Effector CD4-positive, alpha-beta T cell (primary cell): ENCODE measurements at places on chromosomes 12 and 14.

DNA sequence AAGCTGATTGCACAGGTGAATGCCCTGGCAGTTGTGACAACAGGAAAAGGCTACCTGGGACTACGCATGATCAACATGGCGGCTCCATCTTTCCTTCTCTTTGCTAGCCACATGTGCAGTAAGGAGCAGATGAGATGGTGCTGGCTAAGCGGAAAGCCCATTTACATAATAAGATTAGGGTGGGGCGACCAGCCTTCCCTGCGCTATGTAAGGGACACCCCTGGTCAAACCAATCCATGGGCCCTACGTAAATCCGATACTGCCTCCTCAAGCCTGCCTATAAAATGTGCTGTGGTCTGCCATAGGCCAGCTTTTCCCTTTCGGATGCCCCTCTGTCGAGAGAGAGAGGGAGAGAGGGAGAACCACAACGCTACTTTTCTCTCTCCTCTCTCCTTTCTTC, 31.0 kb upstream of the BTG1 start:
- DNase-seq, result no peak

- DNase-seq, result no peak
Measured at GRCh38 chr12:2641761-2642160, 153.0 kb upstream of the FKBP4 start.

DNA sequence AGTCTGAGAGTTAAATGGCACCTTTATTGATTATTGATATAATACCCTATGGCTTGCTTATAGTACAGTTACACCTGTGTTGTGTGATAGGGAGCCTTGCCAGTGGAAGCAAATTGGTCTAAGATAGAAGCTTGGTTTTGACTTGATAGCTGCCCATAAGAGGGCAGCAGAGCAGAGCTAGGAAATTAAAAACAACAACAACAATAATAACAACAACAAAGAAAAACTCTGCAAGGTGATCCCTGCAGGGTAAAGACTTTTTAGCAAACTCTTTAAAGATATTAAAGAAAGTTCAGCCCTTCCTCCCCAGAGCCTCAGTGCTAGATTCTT, 18.0 kb upstream of the RNASE10 start:
- no peak for DNase-seq

GRCh38 chr14:37143475-37143874, 28.9 kb downstream of the SLC25A21 start:
- DNase-seq, result no peak

DNA sequence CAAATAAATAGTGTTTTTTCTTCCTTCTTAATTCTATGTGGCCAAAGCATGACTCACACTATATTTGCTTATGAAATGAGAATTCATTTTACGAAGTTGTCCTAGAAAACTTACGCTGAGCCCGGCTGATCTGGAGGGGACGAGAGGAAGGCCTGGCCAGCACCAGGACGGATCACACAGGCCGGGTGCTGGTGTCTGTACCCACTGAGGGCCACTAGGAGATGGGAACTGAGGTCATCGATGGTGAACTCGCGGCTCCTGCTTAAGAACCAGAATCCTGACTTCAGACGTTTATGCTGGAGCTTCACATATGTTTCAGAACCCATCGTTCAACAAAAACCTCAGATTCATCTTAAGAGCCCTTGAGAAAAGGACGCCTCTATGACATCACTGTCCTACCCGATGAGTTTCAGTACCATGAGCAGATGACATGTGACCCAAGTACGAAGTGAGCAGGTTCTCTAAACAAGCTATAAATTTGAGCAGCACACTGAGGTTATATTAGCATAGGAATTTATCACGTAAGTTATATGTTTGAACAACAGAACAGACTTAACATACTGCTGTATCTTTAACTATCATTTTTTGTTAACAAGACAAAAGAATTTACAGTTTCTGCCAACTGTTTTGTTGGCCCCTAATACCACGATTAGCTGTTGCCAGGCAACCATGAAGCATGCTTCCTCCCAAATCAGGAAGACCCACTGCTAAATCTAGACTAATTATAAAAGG, 111.9 kb downstream of the FOXN3 start:
- no peak for DNase-seq

DNA sequence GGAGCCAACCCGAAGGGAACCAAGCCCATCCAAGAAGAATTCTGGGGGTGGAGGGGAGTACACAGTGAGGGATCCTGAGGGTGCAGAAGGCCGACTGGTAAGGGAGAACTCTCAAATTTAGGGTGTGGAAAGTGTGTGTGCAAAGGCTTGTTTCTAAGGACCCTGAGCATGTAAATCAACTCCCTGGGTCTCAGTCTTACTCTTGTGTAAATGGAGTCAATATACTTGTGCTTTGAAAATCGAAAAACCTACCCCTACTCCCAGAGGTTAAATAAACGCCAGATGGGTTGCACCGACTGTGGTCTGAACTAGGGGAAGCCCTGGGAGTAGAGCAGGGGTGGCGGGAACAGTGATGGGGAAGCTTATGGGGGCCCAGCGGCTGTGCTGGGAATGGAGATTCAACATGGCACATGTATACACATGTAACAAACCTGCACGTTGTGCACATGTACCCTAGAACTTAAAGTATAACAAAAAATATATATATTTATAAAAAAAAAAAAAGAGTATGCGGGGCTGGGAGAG, 6.0 kb downstream of the B4GALNT1 start:
- no peak for DNase-seq

DNA sequence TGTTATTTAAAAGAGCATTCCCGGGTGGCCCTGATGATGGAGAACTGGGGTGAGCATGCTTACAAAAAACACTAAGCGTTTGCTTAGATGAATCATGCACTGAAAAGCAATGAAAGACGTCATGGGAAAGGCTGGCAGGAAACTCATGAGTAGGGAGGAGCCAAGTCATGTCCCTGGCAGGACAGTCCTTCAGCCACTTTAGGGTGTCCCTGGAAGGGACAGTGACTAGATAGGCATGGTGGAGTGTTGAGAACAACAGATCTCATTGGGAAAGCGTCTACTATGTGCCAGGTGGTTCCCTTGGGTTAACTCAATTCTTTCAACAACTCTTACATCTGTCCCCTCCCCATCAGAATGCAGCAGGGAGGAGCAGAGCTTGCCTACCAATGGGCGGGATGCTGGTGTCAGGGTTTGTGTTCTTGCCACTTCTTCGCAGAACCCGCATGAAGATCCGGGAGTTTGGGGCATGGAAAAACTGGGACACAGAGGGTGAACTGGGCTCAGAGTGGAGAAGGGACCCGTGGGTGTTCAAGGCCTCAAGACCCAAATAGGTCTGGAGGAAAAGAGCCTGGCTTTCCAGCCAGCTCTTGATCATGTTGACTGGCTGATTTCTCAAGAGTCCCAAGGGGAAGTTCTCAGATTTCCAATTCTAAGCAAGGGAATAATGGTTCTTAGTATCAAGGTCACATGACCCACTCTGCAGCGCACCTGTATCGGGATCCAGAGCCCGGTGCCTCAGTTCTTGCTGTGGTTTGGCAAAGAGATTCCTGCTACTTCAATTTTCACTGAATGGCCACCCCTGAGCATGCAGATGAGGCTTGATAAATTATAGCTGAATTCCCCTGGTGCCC, 653.9 kb upstream of the TBX3 start:
- no peak for DNase-seq

GRCh38 chr14:43165651-43166050, 1341.4 kb downstream of the FSCB start:
- no peak for DNase-seq

DNA sequence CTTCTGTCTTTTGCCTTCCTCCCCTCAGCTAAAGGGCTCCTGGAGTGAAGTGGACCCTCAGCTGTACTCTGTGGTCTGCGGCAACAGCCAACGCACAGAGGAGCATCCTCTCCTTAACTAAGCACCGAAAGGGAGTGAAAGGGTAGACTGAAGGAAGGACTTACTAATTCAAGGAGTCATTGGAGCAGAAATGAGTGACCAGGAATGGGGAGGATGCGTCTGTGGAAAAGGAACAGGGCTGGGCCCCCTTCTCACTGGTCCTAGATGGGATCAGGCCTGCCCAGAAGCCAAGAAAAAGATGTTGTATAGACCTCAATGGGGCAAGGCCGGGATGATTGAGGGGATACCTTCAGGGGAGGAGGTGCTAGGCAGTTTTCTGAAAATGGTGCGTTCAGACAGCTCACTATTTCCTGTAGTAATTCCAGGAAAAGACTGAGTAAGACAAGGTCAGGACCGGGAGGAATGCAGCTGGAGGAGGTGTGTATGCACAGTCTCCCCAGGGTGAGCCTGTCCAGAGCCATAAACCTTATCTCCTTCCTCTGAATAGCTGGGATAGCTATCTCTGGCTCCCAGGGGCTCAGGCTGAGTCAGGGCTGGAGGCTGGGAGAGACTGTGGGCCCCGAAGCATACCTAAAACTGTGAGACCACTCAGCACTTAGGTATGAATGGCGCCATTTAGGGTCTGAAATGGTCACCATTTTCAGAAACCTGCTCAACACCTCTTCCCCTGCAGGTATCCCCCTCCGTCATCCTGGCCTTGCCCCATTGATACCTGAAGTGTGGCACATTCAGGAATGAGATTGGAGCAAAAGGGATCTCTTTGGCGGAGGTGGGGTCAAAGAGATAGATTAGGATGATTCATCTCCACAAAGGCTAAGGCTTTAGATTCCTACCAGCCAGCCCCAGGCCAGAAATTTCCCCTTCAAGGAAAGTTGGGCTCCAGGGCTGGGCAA, 20.2 kb upstream of the KRT8 start:
- no peak for DNase-seq

DNA sequence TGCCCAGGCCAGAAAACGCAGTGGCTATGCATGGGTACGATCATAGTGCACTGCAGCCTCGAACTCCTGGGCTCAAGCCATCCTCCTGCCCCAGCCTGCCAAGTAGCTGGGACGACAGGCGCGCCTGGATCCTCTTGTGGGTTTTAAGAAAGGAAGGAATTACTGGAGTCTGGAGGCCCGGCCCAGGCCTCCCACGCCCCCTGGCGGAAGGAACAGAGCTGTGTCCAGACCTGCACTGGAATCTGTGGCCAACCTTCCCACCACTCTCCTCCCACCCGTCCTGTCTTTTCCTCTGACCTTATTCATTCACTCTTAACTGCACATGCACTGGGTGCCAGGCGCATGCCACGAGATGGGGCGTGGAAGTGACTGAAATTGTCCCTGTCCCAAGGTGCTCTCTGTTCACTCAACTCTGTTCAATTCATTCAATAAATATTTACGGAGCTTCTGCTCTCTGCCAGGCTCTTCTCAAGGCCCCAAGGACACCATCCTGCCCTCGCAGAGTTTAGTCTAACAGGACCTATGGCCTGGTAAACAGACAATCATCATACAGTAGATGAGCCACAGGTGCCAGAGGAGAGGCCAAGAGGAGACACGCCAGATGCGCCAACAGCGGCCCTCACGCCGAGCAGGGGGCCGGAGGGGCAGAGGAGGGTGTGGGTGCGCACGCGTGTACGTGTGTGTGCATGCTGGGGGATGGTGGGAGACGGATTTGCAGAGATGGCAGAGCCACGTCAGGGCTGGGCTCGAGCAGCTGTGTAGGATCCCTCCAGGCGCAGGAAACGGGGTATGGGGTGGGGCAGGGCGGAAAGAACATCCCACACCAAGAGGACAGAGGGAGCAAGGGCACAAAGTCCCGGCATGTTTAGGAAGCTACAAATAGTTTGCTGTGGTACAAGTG, 13.7 kb upstream of the TMEM106C start:
- peak; percentile 38 for DNase-seq

DNA sequence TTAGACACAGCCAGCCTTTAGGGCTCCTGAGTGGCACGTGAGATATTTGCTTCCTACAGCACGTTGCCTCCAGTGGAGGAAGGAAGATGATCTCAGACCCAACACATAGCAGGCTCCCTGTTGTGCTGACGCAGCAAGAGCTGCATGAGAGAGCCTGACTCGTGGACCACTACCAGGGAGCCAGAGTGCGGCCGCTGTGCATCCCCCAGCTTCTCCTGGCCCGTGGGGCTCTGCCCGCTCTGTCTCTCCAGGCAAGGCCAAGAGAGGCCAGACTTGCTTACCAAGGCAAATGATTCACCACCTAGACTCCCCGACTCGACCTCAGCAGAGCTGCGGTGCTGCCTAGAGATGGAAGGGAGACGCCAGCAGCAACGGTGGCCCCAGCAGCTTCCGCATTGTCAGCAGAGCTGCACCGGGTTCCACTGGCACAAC, 37.5 kb downstream of the MAP3K9 start:
- no peak for DNase-seq

DNA sequence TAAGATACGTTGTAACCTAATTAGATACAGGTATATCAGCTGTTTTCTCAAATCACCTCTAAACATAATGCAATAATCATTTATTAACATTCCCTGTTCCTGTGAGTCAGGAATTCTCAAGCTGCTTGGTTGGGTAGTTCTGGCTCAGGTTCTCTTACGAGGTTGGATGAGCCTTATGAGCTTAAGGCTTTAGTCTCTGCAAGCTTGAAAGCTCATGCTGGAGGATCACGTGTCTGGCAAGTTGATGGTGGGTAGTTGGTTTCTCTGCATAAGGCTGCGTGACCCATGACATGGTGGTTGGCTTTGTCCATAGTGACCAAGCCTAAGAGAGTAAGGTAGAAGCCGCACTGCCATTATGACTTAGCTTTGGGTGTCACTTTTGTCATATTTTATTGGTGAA, 62.0 kb downstream of the PLEKHA5 start:
- no peak for DNase-seq

GRCh38 chr14:98871796-98872195, 400.2 kb downstream of the BCL11B start:
- DNase-seq, result no peak

DNA sequence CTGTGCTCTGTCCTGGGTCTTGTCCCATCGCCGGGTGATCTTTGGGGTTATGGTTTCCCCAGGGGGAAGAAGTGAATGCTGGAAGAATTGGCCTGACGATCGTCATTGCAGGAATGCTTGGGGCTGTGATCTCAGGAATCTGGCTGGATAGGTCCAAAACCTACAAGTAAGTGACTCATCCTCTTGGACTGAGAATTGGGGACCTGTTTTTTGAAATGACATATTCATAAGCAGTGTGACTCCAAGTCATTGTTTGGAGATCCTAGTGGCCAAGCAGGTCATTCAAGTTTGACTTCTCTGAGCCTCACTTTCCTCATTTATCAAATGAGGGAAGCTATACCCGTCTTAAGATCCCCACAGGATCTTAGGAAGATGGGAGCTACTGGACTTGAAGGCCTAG, 25.8 kb downstream of the ERG28 start:
- DNase-seq, result no peak

DNA sequence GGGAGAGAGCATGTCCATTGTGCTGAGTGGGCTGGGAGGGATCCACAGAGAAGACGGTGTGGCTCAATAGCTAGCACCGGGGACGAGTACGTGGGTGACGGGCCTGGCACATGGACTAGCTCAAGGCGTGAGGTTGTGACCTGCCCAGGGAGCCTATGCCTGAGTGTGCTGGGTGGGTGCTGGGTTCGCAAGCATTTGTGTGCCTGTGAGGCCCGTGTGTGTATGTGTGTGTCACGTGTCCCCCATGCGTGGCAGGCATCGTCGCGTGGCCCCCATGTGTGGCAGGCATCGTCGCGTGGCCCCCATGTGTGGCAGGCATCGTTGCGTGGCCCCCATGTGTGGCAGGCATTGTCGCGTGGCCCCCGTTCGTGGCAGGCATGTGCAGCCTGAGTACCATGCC, 109.2 kb downstream of the TMEM121 start:
- DNase-seq, result no peak

- no peak for DNase-seq
Measured at GRCh38 chr14:68408680-68409079, 384.2 kb downstream of the ZFP36L1 start.
